ENCODE measurements at places on chromosomes 13 and 19. TPM values are rescaled to one million over a fixed set of nuclear protein-coding genes. Genes with fewer than 3 reads are reported as not detected.

DNA sequence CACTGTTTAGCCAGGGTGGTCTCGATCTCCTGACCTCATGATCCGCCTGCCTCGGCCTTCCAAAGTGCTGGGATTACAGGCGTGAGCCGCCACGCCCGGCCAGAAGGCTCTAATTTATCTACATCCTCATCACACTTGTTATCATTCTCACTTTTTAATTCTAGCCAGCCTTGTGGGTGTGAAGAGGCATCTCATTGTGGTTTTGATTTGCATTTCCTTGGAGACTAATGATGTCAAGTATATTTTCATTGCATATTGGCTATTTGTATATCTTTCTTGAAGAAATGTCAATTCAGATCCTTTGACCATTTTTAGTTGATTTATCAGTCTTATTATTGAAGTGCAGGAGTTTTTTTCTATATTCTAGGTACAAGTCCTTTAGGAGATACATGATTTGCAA, 27.7 kb upstream of the HIF3A start:
- no peak for DNase-seq

Gene PRODH2
- 0.23 TPM for polyA plus RNA-seq

DNA sequence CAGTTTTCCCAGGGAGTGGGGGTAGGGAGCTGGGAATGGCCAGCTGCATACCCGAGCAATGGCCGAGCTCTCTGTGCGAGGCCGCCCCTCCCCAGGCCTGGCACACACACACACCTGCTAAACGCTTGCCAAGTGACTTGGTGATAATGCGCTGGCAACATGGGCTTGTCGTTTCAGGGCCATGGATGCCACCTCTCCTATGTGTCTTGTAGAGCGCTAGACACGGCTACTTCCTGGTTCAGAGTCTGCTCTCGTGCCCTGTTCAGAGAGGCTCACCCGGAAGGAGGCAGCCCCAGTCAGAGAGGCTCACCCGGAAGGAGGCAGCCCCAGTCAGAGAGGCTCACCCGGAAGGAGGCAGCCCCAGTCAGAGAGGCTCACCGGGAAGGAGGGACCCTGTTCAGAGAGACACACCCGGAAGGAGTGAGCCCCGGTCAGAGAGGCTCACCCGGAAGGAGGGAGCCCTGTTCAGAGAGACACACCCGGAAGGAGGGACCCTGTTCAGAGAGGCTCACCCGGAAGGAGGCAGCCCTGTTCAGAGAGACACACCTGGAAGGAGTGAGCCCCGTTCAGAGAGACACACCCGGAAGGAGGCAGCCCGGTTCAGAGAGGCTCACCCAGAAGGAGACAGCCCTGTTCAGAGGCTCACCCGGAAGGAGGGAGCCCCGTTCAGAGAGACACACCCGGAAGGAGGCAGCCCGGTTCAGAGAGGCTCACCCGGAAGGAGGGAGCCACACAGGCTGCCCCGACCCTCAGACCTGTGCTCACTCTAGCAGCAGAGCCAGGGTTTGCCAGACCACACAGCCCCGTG, 4.2 kb downstream of the ADPRHL1 start:
- peak; percentile 86 for DNase-seq

DNA sequence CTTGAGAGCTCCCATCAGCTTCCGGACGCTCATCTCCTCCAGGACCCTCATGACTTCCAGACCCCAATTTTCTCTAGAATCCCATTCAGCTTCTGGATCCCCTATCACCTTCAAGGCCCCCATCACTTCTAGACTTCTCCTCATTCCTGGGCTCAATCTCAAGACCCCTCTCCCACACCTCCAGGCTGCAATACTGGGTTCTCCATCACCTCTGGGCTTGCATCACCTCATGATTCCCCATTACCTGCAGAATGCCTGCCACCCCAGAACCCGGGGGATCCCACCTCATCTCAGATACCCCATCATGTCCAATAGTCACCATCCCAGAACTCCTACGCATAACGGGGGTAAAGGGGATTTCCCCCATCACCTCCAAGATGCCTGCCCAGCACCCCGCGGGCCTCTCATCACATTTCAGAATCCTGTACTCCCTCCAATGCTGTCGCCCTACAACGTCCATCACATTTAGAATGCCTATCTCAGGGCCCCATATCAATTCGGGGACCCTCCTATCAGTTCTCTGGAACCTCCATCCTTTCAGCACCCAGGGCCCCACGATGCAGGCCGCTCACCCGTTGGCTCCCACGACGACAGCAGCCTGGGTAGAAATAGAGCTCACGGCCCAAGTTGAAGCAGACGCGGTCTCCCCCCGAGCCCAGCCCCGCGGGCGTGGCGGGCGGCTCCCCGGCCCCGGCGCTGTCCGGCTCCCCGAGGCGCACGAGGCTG, 738 bp downstream of the DMWD start:
- DNase-seq, result no peak

DNA sequence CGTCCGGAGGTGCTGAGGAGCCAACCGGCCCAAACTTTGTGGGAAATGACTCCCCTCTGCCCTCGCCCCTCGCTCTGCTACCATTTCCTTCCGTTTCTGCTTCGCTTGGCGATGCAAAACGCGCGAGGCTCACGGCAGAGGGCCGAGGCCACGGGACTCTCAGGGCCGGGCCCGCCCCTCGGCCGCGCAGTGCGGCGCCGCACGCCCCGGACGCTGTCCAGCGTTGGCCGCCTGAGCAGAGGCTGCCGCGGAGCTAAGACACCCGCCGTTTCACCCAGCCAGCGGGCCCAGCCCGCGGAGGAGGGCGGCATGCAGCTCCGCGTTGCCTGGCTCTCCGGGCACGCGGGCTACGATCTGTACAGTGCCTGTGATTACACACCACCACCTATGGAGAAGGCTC, 2.1 kb upstream of the ZNF578 start:
- DNase-seq, result peak; percentile 0

DNA sequence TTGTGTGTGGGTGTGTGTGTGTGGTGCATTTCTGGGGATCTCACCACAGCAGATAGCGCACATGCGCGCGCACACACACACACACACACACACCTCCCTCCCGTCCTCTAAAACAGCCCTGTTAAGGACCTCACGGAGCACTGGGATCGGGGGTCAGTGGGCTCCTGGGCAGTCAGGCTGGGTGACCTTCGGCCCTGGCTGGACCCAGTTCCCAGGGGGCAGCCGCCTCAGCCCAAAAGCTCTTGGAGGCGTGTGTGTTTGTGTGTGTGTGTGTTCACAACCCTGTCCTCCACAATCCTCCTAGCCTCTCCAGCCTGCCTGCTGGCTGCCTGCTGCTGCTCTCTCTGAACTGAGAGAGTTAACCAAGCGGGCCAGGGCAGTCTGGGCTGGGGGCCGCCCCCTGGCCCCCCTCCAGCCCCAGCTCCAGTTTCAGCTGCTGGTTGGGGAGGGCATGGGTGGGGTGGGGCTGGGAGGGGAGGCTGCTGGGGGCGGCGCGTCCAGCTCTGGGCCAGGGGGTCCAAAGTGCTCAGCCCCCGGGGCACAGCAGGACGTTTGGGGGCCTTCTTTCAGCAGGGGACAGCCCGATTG, at the start of gene FXYD1:
Gene FXYD1, plus strand, starts transcription at position 520 of the 588 bp plus-strand sequence. CDS start 1,256 bp downstream, outside the sequence.
- no peak for DNase-seq

Gene PRSS57
- polyA plus RNA-seq, result not detected

Gene SHISA2
- polyA plus RNA-seq, result 0.63 TPM

- DNase-seq, result no peak
Measured at GRCh38 chr13:33649212-33649878, 168.6 kb upstream of the RFC3 start.

Gene DCLK1
- 1.6 TPM for polyA plus RNA-seq

Gene ZNF611
- 2.3 TPM for polyA plus RNA-seq

Gene SKA3
- polyA plus RNA-seq, result 2.7 TPM

Gene SRRM5
- 0.50 TPM for polyA plus RNA-seq

GRCh38 chr19:18291590-18292461, 10.4 kb upstream of the JUND start:
- peak; percentile 96 for DNase-seq

GRCh38 chr19:45645631-45646344, 6.6 kb upstream of the EML2 start:
- peak; percentile 93 for DNase-seq

Gene SBSN
- polyA plus RNA-seq, result not detected

DNA sequence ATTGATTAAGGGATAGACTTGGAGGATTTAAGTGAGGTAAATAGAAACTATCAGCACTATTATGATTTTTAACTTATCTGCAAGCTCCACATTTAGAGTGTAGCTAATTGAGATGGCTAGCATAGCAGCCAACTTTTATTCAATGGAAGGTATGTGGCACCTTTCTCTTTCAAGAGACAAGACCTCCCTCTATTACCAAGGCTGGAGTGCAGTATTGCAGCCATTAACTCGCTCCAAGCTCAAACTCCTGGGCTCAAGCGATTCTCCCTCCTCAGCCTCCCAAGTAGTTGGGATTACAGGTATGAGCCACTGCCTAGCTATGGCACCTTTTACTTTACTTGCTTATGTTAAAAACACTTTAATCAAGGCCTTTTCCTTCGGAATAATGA, 8.2 kb downstream of the TPT1 start:
- no peak for DNase-seq

DNA sequence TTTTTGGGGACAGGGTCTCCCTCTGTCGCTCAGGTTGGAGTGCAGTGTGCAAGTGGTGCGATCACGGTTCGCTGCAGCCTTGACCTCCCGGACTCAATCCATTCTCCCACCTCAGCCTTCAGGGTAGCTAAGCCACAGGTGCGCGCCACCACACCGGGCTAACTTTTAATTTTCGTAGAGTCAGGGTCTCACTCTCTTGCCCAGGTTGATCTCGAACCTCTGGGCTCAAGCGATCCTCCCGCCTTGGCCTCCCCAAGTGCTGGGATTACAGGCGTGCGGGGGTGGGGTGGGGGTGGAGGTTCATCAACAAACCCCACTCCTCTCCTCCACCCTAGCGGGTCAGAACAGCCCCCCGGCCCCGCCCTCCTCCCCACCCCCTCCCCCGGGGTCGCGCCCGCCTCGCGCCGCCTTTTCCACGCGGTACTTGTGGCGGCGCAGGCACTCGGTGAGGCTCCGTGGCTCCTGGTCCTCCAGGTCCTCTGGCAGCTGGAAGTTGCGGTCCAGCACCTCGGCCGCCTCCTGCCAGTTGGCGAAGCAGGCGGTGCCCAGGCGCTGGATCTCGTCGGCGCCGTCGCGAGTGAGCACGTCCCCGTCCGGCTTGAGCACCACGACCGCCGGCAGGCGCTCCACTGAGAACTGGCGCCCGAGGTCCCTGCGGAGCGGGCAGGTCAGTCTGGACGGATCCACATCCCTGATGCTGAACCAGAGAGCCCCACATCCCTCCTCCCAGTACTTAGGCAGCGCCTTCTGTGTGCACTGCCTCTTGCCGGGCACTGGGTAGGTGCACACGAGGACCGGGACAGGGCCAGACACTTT, 5.2 kb downstream of the NXNL1 start:
- DNase-seq, result peak; percentile 44

DNA sequence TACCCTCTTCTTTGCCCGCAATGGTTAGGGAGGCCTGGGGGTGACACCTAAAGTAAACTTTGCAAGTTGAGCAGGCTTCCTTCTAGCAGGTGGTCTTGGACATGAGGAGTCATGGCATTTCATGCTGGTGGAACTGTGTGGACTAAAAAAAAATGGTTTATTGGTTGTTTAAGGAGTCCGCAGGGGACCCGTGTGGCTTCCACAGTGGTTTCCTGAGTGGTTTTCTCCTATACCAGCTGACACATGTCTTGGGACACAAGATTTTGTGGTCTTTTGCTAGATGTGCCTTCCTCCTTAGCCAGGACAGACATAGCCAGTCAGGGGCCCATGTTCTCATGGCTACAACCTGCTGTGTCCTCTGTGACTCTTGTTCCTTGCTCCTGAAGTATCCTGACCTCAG, 1.5 kb downstream of the ZNF543 start:
- no peak for DNase-seq

Gene ARL11
- 0.92 TPM for polyA plus RNA-seq

GRCh38 chr13:33303855-33304597, 18.5 kb upstream of the STARD13 start:
- DNase-seq, result no peak

DNA sequence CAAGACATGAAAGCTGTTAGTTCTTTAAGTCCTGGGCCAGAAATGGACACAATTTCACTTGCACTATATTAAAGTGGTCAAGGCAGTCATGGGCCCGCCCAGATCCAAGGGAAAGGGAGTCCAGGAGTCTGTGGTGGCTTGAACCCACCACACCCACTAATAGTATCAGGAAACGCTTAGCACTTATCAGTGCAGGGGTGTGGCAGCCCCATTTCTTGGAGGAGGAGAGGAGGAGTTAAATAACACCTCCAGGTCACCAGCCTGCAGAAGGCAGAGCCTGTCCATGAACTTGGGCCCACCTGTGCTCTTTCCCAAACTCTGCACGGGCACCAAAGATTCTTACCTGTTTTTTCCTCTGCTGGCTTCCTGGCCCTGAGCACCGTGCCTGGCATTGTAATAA, 5.4 kb upstream of the NTN5 start:
- peak; percentile 90 for DNase-seq

GRCh38 chr13:112441226-112441625, 65.1 kb downstream of the SPACA7 start:
- no peak for DNase-seq

Gene SLC25A41
- polyA plus RNA-seq, result 0.80 TPM

Gene LILRB4
- 0.95 TPM for polyA plus RNA-seq

DNA sequence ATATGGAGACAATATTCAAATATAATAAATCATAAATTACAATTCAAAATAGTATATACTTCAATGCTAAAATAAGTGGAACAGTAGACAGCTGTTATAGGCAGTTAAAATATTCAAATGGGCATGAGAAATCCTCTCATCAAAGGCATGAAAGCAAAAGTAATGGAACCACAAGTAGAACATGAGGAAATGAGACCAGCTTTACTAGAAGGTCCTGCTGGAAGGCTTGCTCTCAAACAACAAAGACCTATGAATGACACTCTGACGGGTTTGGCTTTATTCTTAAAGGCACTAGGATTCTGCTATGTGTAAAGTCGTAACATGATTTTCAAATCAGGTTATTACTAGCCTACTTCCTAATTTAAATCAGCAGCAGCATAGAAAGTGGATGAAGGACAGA, 148.1 kb downstream of the VWA8 start:
- no peak for DNase-seq

Gene UPF1
- polyA plus RNA-seq, result 35.4 TPM

DNA sequence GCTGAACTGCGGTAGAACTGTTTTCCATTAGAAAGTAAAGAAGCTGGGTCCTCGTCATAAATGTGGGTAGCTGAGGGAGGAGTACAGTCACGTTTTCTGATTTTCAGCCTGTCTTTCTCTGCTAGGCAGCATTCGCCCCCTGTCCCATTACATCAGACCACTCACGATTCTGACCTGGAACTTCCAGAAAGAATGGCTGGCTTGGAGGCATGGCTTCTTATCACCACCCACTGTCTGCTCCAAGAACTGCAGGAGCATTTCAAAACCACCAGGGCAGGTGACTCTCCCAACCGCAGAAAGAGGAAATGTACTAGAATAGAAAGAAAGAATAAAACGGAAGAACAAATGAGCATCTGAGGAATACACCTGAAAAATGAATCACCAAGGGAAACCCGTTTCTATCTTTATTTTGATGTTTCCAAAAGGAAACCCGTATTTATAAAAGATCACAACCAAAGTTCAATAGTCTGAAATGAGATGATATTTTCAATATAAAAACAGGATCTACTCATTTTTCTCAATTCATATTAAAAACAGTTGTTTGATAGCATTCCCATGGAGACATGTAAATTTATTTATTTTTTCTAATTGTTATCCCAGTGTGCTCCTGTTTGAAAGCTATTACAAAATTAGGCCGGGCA, 22.1 kb upstream of the POMP start:
- DNase-seq, result peak; percentile 52

GRCh38 chr19:44356383-44357111, at the start of gene ZNF112:
TSS of gene ZNF112 (minus strand) at chr19:44356680. CDS start at chr19:44340539, 16,141 bp downstream.
- peak; percentile 98 for DNase-seq

GRCh38 chr13:72886272-72887067, 104.5 kb downstream of the PIBF1 start:
- no peak for DNase-seq

Gene ODAD3
- 0.38 TPM for polyA plus RNA-seq

Data from stomach (tissue), 19 donors.